Effector memory CD4-positive, alpha-beta T cell (primary cell): ENCODE measurements at places on chromosomes 3 and 15.

GRCh38 chr3:41103200-41103599 lies 96.1 kb upstream of the CTNNB1 start:
- DNase-seq = no peak

DNA sequence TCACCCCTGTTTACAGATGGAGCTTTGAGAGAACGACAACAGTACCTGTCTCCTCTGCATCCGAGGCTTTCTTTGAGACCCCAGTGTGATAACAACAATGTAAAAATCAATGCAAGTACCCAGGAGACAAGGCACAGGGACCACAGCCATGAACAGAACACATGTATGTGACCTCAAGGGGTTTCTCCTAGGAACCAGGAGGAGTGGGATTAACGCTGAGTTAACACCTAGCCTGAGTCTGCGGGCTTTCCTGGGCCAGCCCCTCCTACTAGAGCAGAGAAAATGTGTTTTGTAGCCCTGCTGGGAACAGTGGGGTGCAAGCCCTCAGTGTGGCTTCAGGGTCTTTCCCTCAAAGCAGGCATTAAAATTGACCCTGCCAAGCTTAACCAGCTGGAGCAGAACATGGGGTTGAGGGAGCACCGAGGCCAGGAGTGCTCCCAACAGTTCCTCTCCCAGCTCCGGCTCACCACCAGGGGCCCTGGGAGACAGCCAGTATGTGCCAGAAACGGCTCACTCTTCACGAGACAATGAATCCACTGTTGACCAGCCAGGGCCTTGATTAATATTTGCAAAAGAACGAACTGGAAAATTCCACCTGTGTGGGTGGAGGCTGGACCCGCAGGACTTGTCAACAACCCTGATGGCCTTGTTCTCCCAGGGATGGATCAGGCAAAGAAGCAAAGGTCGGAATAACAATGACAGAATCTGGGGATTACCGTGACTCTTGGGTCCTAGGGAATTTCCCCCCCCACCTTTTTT lies 3.6 kb downstream of the CHDH start:
- no peak for DNase-seq

DNA sequence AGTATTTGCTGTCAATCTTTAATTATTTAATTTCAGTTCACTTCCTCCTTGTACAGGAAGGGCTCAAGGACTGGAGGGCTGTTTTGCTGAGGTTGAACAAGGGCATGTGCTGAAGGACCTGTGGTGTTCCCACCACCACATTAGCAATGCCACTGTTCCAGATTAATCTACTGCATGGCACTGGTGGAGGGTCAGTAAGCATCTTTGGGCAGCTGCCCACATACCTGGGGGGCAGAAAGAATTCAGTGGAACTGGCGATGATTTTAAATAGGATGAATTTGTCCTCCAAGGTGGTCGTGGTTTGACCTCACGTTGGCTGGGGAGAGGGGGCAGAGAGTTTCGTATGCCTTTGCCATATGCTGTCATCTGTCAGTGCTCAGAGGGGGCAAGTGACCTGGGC lies 244.8 kb downstream of the TLE3 start:
- DNase-seq = no peak

- DNase-seq = no peak
Observed at GRCh38 chr3:113535898-113536297, 3.5 kb downstream of the SIDT1 start.

DNA sequence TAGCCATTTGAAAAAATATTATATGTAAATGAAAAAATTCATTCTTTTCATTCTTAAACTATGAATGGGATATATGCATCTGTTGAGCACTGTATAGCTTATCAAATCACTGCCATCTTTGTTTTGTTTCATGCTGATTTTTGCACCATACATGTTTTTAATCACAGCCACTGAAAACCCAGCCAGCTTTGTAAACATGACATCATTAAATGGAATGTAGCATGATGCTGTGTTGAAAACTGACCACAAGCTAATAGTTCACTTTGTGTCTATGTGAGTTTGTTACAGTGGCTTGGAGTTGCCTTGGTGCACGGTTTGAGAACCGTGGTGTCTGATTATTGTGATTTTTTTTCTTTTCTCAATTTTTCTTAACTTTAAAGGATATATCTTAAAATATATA lies 75.7 kb downstream of the GMPS start:
- DNase-seq = no peak

DNA sequence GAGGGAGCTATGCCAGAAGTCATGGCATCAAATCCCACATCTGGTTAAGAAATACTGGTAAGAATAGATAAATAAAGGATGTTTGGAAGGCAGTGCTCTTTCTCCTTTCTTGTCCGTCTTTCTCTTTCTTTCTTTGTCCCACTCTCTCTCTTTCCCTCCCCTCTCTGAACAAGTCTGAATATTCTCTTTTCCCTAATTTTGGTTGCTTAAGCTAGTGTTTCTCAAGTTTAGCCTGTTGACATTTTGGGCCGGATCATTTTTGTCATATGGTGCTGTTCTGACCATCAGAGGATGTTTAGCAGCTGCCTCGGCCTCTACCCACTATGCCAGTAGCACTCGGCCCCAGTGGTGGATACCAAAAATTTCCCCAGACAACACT lies 405.3 kb upstream of the C2CD4B start:
- DNase-seq = no peak

DNA sequence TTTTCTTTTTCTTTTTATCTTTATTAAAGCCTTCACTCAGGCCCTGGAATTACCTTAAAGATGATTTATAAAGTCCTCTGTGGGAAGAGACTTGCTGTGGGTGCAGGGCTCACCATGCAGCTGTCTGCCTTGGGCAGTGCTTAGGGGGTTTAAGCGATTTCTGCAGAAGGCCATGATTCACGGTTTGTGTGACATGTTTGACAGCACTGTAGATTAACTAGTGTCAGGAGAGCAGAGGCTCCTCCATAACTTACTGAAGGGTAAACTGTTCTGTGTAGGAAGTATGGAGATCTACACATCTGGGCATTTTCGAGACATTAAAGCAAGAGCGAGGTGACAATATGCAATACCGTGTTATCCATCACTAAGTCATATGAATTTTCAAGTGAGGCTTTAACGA lies 137.7 kb downstream of the LRIG1 start:
- DNase-seq = no peak

GRCh38 chr15:76204916-76205460 lies 106.3 kb downstream of the ETFA start:
- no peak for DNase-seq

DNA sequence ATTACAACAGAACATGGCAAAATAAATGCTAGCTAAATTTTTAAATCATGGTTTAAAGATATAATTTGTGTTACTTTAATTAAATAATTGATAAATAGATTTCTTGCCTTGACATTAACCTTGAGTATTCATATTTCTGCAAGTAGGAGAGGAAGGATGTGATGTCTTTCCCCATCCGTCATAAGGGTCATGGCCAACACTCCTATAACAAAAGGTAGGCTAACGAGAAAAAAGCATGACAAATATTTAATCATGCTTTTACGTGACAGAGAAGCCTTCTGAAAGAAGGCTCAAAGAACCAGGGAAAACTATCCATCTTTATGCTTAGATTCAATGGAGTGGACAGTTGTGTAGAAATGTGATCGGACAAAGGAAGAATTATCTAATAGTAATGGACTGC lies 135.2 kb downstream of the SERPINI1 start:
- no peak for DNase-seq

GRCh38 chr3:106759731-106760130 lies 617.5 kb upstream of the CCDC54 start:
- DNase-seq = no peak

DNA sequence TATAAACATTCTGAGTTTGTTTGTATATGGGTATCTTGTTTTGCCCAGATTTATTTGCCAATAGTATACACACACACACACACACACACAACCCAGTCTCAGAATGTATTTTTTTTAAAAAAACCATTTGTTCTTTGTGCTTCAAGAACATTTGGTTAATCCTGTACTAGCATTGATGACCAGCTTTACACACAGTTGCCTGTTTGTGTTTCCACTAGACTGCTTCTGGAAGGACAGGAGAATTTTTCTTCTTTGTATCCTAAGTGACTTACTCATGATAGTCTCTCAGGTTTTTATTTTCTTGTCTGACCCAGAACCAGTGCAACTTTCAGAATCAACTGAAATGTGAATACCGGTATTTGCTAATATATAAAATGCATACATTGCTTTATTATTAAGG lies 40.5 kb downstream of the U2SURP start:
- DNase-seq = no peak

DNA sequence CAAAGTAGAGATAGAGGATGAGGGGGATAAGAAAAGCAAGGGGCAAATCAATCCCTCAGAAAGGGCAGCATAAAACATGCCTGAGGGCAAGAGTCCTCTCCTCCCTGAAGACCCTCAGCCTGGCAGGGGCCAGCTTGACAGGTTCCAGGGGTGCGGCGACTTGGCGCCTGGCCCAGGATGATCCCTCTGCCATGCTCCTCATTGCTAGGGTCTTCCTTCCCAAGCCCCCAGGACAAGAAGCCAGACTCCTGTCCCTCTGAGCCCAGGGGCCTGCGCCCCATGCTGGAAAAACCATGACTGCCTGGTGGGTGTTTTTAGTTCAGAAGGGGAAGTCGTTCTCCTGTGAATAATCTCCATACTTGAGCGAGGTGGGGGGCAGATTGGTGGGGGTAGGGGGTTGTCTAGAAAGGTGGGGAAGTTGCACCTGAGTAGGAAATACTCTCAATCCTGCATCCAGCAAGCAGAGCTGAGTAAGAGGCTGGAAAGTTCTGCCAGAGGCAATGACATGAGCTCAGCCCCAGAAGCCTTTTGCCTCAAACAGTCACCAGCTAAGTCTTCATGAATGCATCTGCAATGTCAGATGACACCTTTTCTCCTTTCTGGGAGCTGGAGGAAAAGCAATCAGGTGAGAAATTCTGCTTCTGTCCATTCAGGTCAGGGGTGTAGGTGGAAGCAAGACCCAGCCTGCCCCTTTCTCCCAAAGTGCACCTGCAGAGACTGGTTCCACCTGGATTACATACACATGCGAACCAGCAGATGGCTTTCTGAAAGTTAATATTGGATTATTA lies 18.3 kb downstream of the SLC12A8 start:
- no peak for DNase-seq

- peak; percentile 75 for DNase-seq
Observed at GRCh38 chr3:113746548-113747282, at the start of gene ATP6V1A. Gene ATP6V1A, plus strand, starts transcription at chr3:113747035. Its CDS starts 31,719 bp downstream, at chr3:113778754.

- no peak for DNase-seq
Observed at GRCh38 chr3:87333393-87333892, 57.1 kb upstream of the POU1F1 start.

DNA sequence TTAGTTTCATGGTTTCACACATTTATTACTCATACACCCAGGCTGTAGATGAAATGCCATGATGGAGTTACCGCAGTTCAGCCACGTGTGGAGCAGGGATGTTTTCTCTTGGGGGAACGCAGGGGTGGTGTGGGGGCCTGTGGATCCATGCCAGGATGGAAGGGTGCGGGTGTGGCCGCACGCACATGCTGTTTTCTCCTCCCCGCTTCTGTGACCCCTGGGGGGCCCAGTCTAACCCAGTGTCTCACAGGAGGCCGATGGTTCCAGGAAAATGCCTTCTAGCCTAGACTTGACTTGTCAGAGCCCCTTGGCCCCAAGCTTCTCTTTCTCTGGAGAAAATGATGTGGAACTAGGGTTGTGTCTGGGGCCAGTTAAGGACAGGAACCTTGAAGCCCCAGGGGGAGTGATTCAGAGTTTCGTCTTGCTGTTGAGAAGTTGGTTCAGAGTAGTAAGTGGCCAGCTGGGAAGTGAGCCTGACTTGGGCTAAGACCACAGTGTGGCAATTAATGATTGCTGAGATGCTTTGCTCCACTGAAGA lies 240.4 kb upstream of the BHLHE40 start:
- no peak for DNase-seq

DNA sequence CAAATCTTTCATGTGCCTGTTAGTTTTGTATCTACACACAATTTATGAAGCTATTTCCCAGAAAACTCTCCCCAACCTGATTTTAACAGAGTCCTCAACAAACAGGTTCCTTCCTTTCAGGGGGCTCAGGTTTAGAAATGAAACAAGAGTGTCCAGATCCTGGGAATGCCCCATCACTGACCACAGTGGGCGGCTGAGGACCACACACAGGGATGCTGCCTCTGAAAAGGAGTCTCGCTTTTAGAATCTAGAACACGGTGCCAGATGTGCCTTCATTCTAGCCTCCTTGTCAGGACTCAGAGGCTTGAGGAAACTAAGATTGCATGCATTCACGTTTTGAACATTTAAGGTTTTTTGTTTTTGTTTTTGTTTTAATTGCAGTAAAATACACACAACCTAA lies 115.0 kb downstream of the FOXB1 start:
- DNase-seq = no peak

GRCh38 chr3:128345196-128345595 lies 121.5 kb downstream of the DNAJB8 start:
- no peak for DNase-seq

- DNase-seq = no peak
Observed at GRCh38 chr15:52306270-52306669, 10.7 kb upstream of the MYO5C start.

GRCh38 chr3:8963137-8963853 lies at the start of gene RAD18:
Gene RAD18, minus strand, starts transcription at chr3:8963472. Its CDS starts 87 bp downstream, at chr3:8963385.
- DNase-seq = peak; percentile 83

- DNase-seq = no peak
Observed at GRCh38 chr3:148582126-148582525, 115.6 kb upstream of the AGTR1 start.

DNA sequence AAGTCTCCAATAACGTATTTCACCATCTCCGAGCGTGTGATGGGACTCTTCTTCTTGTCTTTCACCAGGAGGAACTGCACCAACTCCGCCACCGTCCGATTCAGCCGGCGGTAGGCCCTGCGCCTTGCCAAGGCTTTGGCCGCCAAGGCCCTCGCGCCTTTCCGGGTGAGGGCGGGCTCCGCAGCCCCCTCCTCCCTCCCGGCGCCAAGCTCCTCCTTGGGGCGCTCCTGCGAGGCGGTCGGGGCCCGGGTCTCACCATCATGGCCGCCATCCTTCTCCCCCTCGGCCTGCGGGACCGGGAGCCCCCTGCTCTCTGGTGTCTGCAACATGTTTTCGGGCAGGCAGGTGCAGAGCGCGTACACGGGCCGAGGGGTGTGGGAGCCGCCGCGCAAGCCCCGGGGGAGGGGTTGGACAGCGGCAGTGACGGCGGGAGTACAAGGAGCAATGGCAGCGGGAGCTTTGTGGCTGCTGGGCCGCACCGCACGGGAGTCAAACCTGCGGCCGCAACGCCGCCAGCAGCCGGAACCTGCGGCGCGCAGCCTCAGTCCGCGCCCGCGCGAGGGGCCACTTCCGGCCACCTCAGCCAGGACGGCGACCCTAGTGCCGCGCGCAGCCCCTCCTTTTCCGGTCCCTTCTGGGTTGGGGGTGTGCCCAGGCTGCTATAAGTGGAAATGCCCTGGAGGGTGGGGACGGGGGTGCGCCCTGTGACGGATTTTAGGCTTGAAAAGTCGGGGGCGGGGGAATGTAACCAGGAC lies at the start of gene MAGEF1:
Gene MAGEF1, minus strand, starts transcription at position 572 of the 755 bp plus-strand sequence. Its CDS starts 243 bp downstream, at position 329.
- peak; percentile 49 for DNase-seq
